Brain (organoid and tissue), 16 donors: ENCODE measurements at places on chromosomes 2 and 18. TPM values are rescaled to one million over a fixed set of nuclear protein-coding genes. Genes with fewer than 3 reads are reported as not detected.

Gene PLGLB2
- not detected for polyA plus RNA-seq

Gene WNT6
- polyA plus RNA-seq, result 0.56 TPM

Gene PAIP2B
- polyA plus RNA-seq, result 19.4 TPM

Gene PRADC1
- 44.5 TPM for polyA plus RNA-seq

Gene EFEMP1
- polyA plus RNA-seq, result 32.1 TPM

Gene CYP20A1
- 5.6 TPM for polyA plus RNA-seq

Gene KCNE4
- 3.6 TPM for polyA plus RNA-seq

Gene REG1A
- polyA plus RNA-seq, result not detected

DNA sequence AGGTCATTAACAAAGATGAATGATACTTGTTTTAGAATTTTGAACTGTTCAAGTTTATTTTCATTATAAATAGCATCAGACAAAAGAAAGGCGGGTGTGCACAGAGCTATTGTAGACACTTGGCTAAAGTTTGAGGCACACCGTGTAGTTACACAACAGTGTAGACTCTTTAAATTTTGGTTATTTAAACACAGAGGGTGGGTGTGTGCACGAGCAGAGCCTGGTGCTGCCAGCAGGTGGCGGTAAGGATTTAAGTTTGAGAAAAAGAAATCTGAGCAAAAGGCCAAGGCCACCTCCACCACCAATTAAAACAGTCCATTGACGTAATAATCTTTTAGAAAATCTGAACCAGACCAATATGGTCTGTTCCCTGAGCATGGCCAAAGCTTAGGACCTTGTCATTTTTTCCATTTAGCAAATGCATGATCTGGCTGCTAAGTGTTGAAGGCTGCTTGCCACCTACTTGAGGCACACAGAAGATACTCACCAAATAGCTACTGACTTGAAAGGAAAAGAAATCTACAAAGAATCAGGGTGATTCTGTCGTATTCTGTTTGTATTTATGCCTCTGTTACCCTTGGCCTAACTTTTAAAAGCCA, 14.3 kb downstream of the COPS7B start:
- DNase-seq, result no peak

DNA sequence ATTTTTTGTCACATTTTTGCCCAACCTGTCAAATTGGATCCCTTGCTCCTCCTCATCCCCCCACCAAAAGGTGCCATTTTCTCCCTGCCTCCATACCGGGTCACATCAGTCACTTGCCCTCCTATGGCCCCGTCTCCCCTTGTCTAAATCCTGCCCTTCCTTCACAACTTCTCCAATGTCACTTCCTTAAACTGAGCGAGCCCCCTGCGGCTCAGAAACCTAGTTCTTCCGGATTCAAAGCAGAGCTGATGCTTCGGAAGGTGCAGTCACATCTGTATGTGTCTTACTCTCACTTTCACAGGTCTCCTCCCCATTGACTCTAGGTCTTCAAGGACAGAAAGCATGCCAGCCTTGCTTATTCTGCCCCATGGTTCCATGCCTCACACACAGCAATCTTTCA, 22.1 kb downstream of the TNP1 start:
- no peak for DNase-seq

- no peak for DNase-seq
These were observed 85.7 kb upstream of the GALNT13 start for GRCh38 chr2:153786016-153786415.

DNA sequence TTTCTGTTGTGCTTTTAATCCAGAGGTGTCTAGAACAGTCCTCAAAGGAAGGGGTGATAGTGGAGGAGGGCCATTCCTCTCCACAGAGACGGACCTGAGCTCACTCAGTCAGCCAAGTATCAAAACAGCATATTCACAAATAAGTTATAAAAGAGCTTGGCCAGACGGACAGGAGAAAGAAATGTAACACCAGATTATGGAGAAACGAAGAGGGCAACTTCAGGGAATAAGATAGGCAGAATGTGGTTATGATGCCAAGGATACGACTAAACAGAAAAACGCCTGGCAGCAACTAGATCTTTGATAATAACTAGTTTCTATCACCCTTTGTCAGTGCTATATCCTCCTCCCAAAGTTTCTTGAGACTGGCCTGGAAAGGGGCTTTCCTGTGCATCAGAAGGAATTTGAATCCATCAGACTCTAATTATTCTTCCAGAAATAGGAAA, 42.5 kb downstream of the MAP4K3 start:
- DNase-seq, result no peak

DNA sequence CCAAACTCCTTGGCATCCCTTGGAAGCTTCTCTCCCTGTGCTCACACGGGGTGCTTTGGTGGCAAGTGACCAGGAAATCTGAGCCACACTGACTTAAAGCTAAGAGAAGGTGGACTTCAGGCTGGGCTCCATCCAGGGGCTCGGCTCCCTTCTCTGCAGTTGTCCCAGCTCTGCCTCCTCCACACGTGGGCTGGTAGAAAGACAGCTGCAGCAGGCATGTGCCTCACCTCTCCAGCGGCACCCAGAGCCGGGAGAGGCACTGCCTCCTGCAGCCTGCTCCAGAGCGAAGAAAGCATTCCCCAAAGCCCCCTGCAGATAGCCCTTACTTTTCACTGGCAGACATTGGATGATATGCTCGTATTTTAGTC, 11.3 kb downstream of the KCNF1 start:
- no peak for DNase-seq

GRCh38 chr2:237319887-237320286, 94.1 kb downstream of the COL6A3 start:
- no peak for DNase-seq

DNA sequence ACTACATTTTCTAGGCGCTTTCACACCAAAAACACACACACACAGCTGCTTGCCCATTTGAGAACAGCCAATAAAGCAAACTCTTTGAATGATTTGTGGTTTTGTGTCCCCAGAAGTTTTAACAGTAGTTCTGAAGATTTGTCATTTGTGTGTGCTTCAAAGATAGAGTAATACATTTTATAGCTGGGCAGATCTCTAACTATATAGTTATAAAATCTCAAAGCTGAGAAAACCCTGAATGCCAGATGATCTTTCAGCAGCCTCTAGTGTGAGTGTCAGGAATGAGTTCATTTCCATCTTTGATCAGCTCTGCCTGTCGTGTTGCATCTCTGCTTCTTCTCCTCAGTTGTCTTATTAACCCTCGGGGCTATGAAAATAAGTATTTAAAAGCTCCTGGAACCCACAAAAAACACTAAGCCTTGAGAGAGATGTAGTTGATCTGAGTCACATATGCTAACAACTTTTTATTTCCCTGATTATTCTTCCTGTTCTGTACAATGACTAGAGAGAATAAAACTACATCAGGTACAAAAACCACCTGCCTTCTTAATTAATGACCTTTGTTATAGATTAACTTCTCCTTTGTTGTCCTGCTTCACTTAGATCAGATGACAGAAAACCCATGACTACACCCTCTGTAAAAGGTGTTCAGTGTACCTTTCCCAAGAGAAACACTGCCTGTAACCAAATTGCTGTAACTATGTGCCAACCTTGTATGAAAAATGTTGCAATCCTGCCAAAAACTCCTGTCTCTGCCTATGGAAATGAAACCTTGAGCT, 30.0 kb upstream of the SLC3A1 start:
- no peak for DNase-seq

DNA sequence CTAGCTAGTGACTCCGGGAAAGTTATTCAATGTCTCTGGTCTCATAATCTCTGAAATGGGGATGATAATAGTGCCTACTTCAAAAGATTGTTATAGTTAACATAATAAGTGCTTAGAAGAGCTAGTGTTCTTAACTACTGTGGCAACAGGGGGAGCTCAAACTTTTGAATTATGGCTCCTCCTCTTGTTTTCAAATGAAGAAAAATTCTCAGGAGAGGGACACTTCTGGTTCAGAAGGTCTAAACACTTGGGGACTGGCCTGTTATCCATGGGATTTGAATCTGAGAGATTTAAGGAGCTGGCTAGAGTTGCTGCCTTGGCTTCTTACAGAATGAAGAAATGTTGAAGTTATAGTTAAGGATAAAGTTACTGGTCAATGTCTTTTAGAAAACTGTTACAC, 92.2 kb upstream of the ITGB6 start:
- no peak for DNase-seq

GRCh38 chr2:44242904-44243303, 32.4 kb upstream of the SLC3A1 start:
- DNase-seq, result peak; percentile 10

DNA sequence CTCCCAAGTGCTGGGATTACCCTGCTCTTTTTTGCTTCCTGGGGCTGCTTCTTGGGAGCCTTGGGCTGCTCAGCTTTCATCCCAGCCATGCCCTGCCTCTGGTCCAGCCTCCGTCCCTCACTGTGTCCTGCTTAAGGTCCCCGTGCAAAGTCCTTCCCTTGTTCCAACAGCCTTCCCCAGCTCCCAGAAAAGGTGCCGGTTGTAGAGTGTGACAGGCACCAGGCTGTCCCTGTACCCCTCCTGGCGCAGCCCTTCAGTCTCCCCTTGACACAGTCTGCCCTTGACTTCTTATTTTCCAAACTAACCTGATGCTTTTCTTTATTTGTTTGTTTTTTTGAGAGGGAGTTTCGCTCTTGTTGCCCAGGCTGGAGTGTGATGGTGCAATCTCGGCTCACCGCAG, 20.1 kb upstream of the ALPI start:
- no peak for DNase-seq
